CD4-positive, alpha-beta T cell treated with Interleukin-12 subunit alpha and Interleukin-12 subunit beta, for 1 hour (primary cell): ENCODE measurements at places on chromosomes 12 and 14.

- DNase-seq: no peak
These were observed 167.3 kb upstream of the TMCC3 start for GRCh38 chr12:94817695-94818075.

GRCh38 chr12:102462795-102463465, 17.4 kb downstream of the IGF1 start:
- DNase-seq: no peak

DNA sequence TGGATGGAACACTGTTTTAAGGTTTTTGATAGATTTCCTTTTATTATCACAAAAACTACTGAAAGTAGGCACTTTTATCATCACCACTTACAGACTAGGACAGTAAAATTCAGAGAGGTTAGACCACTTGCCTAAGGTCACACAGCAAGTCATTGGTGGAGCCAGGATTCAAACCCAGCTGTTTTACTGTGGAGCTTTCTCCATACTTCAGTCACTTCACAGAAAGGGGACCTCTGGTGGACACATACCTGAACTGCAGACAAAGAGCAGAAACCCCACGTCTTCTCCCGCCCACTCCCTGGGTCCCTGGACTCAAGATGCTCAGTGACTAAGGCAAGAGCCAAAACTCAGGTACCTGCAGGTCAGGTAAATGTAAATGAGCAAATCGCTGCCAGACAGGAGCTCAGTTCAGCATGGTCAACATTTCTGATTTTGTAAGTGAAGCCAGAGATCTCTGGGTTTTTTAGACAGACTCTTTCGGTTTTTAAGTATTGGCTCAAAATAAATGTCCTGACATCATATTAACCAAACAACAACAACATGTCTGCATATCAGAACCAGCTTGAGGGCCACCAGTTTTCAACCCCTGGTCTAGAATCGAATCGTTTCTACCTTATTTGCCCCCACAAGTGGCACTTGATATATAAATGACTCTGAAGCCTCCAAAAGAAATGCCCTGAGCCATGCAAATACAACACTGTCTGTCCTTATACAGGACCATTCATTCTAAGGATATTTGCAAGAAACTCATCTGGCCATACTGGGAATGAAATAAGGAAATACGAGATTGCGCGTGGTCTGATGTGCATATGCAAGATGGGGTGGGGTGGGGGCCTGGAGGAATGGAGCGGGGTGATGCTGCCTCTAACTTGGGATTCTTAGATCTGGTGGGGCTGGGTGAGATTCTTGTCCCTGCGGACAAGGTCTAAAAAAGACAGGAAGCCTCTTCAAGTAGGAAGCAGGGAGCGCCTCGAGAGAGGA, 110.9 kb downstream of the KSR2 start:
- DNase-seq: peak; percentile 48

DNA sequence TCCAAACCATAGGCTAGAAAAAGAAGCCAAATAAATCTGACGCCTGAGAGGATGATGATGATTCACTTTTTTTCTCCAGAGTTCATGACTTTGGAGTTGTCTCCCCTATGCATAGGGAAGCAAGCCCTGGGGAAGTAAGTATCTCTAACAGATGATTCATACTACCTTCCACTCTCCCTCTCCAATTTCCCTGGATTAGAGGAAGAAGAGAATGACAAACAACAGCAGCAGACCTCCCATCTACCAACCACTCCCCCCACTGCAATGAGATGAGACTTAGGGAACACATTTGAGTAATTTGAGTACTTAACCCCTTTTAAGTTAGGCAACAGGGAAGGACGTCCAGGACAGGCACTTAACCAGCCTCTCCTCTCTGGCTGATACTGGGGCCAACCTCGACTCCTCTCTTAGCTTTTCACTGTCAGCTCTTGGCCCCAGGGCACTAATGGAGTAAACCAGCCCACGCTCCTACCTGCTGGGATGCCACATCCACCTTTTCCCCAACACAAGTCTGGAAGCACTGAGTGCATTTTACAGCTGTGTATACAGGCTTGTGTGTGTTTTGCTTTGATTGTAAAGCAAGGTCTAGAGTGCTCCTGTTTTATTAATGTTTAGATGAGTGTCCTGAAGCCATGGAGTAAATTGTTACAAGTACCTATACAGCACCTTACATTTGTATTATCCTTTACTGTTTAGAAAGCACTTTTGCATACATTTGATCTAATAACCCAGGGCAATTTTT, 180.7 kb downstream of the PHLDA1 start:
- no peak for DNase-seq

GRCh38 chr12:53099071-53099882, 1.8 kb downstream of the IGFBP6 start:
- DNase-seq: peak; percentile 88

DNA sequence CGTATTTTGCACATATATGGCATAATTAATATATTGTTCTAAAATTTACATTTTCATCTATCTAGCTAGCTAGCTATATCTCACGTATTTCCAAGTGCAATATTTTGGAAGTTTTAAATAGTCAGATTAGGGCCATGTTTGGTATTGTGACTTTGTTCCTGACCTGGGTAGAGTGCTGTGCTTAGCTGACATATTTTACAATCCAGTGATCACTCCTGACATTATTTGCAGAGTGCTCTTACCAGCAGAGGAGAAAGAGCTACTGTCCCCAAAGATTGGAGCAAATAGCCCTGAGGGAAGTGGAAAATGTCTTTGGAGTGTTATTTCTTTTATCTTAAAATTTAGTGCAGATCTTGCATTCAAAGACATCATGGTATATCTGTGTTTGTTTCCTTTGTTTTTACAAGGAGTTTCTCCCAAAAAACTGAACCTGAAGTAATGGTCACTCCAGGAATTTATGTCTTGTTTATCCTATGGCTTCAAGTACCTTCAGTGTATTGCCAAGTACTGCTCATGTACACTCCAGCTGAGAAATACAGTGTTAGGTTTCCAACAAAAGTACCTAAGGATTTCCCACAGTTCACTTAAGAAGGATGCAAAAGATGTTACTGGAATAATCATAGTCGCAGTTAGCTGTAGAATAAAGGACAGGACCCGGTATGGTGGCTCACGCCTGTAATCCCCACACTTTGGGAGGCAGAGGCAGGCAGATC, 49.4 kb upstream of the PSMA6 start:
- no peak for DNase-seq

DNA sequence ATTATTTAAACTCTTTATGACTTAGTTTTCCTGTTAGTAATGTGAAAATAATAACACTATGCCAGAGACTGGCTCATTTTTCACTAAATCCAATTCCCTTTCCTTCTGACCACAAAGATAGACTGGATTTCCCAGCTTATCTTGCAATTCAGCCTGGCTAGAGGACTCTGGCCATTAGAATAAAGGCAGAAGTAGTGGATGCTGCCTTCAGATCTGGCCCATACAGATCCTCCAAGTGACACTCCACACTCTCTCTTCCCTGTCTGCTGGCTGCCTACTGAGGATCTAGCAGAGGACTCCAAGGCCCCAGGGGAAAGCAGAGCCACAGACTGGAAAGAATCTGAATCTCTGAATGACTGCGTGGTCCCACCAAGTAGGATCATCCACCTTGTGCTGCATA, 188.8 kb upstream of the LMNTD1 start:
- DNase-seq: no peak

GRCh38 chr14:63078569-63078968, 33.3 kb upstream of the KCNH5 start:
- no peak for DNase-seq

DNA sequence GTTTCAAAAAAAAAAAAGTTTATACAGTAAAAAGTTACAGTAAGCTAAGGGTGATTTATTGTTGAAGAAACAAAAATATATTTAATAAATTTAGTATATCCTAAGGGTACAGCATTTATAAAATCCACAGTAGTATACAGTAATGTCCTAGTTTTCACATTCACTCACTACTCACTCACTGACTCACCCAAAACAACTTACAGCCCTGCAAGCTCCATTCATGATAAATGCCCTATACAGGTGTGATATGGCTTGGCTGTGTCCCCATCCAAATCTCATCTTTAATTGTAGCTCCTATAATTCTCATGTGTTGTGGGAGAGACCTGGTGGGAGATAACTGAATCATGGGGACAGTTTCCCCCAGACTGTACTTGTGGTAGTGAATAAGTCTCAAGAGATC, 61.7 kb downstream of the TC2N start:
- no peak for DNase-seq

- DNase-seq: no peak
These were observed 105.1 kb upstream of the AMIGO2 start for GRCh38 chr12:47184813-47185212.

DNA sequence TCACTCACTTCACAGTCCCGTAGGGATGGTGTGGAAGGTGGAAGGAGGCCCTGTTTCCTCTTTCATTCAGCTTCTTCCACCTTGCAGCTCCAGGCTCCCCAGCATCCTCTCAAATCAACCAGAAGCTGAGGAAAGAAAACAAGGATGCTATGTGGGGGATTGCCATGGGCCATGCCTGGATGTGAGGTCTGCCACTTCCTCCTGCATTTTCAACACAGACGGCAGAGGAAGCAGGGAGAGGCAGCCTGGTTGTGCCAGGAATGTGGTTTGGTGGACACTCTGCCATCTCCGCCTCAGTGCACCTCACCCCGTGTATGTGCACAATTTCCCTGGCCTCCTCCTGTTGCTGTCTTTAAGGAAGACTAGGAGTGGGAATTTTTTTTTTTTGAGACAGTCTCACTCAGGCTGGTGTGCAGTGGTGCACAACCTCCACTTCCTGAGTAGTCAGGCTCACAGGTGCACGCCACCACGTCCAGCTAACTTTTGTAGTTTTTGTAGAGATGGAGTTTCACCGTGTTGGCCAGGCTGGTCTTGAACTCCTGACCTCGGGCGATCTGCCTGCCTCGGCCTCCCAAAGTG, 99.2 kb downstream of the SLC15A4 start:
- DNase-seq: no peak
